NCI-H345 (cell line): ENCODE measurements at places on chromosomes 5 and 9.

DNA sequence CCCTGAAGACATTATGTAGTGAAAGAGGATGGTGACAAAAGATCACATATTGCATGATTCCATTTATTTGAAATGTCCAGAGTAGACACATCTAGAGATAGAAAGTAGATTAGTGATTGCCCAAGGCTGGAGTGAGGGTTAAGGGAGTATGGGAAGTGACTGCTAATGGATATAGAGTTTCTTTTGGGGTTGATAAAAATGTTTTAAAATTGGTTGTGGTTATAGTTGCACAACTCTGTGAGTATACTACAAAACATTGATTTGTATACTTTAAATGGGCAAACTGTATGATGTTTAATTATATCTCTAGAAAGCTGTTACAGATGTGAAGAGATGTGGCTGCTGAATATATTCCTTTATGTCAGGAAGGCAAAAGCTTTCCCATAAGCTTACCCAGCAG lies 202.8 kb downstream of the CCDC171 start:
- DNase-seq: no peak

GRCh38 chr9:81717061-81717746 lies 27.9 kb upstream of the TLE1 start:
- DNase-seq: no peak

DNA sequence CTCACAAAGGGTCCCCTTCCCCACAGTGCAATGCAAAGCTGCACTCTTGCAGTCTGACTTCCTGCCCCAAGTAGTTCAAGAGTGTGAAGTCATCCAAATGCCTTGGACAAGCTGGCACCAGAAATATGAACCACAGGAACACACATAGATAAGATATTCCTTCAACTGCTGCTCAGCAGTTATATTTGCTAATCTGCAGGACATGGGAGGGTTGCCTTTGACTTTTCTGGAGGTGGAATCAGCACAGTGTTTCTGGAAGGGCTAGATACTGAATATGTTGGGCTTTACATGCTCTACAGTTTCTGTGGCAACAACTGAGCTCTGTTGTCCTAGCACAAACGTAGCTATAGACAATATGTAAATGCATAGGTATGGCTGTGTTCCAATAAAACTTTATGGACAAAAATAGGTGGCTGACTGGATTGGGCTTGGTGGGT lies 96.7 kb upstream of the PCA3 start:
- DNase-seq: no peak

- DNase-seq: peak; percentile 65
Measured at GRCh38 chr9:109830545-109830944, 50.5 kb downstream of the PALM2AKAP2 start.

GRCh38 chr9:82553654-82554366 lies 509.1 kb downstream of the RASEF start:
- no peak for DNase-seq

DNA sequence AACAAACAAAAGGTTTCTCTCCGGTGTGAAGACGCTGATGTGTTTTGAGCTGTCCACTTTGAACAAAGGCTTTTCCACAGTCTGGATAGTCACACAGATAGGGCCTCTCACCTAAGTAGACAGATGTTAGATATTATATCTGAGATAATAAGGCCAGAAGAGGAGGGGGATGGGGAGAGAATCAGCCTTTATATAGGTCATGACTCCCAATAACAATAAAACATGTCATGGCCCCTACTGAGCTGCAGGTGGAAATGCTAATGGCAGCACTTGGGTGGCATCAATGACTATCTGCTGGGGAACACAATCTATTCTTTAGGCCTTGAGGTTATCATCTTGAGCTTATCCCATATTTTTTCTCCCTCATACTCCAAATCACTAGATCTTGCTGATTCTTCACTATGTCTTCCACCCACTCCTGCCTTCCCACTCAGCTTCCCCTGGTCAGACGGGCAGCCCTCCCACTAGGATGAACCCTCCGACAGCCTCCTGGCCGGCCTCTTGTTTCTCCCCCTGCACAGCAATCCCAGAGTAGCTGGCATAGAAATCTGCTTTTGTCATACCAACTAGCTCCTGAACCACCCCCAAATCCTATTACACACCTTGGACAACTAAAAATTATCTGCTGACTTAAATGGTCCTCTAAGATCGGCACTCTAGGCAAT lies 11.5 kb upstream of the SLC35D2 start:
- DNase-seq: no peak

DNA sequence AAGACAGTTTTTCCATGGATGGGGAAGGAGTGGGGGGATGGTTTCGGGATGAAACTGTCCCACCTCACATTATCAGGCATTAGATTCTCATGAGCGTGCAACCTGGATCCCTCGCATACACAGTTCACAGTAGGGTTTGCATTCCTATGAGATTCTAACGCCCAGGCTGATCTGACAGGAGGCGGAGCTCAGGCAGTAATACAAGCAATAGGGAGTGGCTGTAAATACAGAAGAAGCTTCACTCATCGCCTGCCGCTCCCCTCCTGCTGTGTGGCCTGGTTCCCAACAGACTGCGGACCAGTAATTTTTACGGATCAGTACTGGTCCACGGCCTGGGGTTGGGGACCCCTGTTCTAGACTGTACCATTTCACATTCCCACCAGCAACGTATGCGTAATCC lies 68.3 kb upstream of the OTULINL start:
- no peak for DNase-seq

GRCh38 chr5:165858118-165858517 lies 2352.7 kb downstream of the MAT2B start:
- no peak for DNase-seq

DNA sequence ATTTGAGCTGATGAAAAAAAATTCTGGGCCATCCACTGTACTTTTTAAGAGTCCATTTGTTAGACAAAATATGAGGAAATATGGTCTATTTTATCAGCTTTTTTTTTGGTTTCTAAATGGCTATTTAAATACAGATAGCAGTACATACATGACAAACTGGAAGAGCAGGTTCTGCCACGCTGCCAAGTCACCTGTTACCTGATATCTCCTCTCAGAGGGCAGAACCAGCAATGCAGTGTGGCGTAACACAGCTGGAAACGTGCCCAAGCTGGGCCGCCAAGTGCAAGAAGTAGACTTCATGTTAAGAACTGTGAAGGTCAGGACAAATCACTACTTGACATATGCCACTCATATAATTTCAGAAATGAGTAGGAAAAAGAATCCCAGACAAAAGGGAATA lies 8.1 kb downstream of the MCIDAS start:
- peak; percentile 90 for DNase-seq

GRCh38 chr5:178403351-178403750 lies 170.7 kb upstream of the PHYKPL start:
- DNase-seq: no peak

DNA sequence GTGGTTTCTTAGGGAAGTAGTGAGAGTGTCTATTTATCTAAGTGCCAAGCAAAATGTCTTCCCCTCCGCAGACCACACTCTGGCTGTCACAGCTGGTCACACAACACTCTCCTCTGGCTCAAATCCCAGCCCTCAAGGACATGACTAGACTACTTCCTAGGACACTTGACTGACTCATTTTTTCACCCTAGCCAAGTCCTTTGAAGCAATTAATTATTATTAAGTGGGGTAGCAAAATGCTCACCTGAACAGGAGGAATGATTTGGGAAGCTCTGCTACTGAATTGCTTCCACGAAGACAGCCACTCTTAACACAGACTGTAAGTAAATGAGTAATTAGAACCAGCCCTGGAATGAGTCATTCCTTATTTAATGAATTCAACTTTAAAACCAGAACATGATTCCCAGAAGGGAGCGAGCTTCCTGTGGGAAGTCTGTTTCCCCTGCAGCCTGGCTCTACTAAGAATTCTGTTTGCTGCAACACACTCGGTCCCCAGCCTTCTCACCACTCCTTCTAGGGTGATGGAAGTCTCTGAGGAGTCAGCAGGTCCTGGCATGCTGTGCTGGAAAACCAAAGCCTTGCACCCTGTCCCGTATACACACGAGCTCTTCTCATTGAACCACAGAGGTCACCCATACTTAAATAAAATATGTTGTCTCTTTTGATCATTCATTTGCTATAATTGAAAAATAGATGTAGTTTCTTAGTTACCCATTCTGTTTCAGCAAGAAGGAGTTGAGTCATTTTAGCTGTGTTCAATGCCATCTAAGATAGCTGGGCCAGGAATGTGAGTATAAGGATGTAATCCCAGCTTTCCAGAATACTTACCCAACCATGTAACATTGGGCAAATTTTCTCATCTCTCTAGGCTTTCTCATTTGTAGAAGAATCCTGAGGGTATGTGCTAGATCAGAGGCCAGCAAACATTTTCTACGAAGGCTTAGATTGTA lies 218.6 kb upstream of the RASEF start:
- DNase-seq: no peak

DNA sequence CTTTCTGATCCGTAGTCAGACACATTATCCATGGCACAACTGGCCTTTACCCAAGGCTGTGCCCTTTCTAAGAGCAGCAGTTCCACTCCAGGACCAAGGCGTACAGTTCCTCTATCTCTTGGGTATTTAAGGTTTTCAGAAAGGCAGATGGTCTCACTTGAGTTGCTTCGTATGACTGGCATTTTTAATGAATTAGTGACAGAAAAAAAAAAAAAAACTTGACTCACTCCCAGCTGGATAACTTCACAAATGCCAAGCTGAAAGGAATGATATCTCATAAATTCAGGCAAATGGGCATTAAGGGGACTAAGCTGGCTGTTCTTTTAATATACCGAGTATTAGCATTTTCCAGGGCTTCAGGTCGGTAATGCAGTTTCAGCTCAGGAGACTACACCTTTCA lies 60.7 kb downstream of the SLC24A2 start:
- DNase-seq: no peak

GRCh38 chr5:125550274-125550673 lies 803.8 kb upstream of the ZNF608 start:
- DNase-seq: no peak

GRCh38 chr5:142685418-142686209 lies at the start of gene FGF1:
Gene FGF1 (minus strand): TSS chr5:142686090. CDS start chr5:142614127, 71,963 bp downstream.
- peak; percentile 48 for DNase-seq

DNA sequence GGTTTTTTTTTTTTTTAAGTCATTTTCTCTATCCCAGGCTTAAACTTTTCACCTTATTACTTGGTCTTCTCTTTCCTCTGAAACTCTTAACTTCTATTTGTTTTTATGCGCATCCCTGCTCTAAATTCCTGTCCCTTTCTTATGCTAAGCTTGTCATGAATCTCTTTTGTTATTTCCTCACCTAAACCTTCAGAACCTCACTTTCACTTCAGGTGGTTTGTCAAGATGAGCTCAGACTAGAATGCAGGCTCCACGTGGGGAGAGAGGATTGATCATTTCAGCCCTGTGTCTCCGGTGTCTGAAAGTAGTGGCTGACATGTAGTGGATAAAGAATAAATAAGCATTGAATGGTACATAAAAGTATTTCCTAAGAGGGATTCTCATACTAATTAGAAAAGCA lies 63.6 kb downstream of the ANXA1 start:
- DNase-seq: no peak

- DNase-seq: no peak
Measured at GRCh38 chr5:172096207-172096940, 89.9 kb upstream of the FBXW11 start.

DNA sequence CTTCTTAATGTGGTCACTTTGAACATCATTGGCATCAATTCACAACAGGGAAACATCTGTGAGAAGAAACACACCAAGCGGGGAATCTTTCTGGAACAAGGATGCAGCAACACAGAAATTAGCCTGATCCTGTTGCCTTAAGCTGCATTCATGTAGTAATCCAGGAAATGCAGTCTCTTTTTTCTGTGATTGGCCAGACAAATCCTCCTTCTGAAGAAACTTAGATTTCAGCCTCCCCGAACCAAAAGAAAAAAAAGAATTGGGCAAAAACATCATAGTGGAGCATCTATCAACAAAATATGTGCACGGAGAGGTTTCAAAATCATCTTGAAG lies 7.2 kb upstream of the XPA start:
- DNase-seq: no peak

DNA sequence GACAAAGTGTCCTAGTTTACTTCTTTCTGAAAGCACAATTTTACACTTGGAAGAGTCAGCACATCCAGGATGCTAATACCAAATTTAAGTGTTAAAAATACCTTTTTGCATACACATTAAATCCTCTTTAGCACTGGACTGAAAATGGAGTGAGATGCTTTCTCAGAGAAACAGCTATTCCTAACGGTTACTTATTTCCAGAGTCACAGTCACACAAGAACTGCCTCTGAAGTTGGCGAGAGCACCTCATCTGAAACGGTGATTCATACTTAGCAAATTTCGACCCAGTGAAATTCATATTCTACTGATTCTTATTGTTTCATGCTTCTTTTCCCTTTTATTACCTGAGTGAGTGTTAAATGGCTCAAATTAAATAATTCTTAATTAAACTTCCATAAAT lies 12.2 kb downstream of the CDH18 start:
- DNase-seq: no peak

DNA sequence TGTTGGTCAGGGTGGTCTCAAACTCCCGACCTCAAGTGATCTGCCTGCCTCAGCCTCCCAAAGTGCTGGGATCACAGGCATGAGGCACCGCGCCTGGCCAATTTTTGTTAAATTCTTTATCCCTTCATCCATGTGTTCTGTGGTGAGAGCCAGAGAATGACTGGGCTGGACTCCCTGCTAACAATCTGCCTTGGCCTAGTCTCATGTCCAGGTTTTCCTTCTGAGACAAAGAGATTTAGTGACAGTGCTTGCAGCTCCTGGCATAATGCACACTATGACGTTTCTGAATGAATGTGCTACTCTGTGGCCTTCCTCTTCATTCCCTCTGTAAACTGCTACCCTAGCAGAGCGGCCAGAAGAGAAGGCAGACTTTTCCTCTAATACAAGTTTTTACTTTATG lies 79.3 kb downstream of the FOXD1 start:
- DNase-seq: no peak

GRCh38 chr5:72377910-72378638 lies 57.9 kb downstream of the PTCD2 start:
- DNase-seq: no peak

GRCh38 chr9:76206821-76207220 lies 187.4 kb downstream of the RFK start:
- no peak for DNase-seq

- DNase-seq: no peak
Measured at GRCh38 chr5:160435532-160435931, 13.9 kb downstream of the PTTG1 start.

DNA sequence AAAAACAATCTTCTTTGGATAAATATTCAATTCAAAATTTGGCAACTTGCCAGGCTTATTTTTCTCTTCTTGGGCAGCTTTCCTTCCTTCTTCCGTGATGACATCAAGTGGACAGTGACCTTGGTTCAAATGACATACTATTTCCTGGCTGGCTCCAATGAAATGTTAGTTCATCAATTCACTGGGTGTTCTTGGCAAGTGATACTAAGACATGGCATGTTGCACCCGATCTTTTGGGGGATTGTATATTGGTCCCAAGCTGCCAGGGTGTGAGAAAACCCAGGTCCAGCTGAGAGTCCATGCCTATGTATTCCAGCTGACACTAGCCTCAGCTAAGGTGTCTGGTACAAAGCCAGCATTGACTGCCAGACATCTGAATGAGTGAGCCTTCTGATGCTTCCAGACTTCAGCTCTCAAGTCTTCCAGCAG lies 252.9 kb downstream of the MAT2B start:
- no peak for DNase-seq
